ENCODE measurements at places on chromosomes 2 and 18. TPM values are rescaled to one million over a fixed set of nuclear protein-coding genes. Genes with fewer than 3 reads are reported as not detected.

MRO gene
- total RNA-seq = not detected

ANKRD30B gene
- not detected for total RNA-seq

TOGARAM2 gene
- total RNA-seq = 10.0 TPM

HSBP1L1 gene
- 1.5 TPM for total RNA-seq

TTC27 gene
- 20.9 TPM for total RNA-seq

FTCDNL1 gene
- 1.9 TPM for total RNA-seq

AMER3 gene
- not detected for total RNA-seq

CGREF1 gene
- 0.94 TPM for total RNA-seq
